ENCODE measurements at places on chromosomes 6 and 20.
A peak's percentile ranks its signal among the peaks of the same experiment; 100 is the strongest.

- no peak for DNase-seq
Measured at GRCh38 chr6:94300424-94301144, 881.2 kb upstream of the EPHA7 start.

- peak; percentile 86 for DNase-seq
Measured at GRCh38 chr20:40991181-40991889, 37.3 kb upstream of the TOP1 start.

GRCh38 chr6:47678739-47679138 is 19.6 kb upstream of the ADGRF4 start:
- no peak for DNase-seq

DNA sequence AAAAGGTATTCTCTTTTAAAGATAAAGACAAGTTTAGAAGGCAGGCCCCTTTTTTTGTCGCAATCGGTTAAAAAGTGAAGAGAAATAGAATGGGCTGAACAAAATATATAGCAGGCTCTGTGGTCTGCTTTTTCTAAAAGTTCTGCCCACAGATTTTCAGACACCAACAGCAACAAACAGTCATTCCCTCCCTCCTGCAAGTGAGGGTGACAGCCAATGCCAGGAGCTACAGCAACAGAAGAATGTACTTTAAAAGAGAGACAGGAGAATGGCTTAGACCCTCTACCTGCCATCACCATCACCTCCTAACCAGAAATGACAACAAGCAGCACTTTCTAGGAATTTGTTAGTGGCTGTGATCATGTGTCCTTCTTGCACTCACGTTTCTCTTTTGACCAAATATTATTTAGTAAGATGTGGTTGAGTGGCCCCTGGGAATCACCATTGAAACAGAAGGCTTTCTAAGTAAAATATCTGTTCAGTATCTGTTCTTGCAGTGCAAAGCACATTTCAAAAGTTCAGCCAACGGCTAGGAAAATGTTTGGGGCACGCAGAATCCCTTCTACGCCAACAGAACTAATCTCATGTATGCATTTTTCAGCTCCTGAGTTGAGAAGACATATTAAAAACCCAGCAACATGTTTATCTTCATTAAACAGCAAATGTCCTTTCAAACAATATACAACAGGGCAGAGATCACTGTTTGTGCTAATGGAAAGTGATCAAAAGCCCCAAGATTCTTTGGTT is 248.5 kb downstream of the ATXN1 start:
- no peak for DNase-seq

DNA sequence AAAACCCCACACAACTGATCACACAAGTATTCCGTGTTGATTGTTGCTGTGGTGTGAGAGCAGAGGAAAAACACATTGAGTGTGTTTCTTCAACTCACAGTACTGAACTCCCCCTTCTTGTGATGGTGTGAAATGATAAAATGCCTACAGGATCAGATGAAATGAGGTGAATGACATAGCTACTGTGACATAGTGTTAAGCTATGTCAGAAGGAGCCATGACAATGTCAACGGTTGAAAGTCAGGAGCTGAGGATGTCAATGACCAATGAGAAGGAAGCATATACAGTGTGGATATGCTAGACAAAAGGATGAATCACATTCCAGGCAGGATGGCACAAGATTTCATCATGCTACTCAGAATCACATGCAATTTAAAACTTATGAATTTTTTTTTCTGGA is 38.8 kb downstream of the WASF1 start:
- no peak for DNase-seq

DNA sequence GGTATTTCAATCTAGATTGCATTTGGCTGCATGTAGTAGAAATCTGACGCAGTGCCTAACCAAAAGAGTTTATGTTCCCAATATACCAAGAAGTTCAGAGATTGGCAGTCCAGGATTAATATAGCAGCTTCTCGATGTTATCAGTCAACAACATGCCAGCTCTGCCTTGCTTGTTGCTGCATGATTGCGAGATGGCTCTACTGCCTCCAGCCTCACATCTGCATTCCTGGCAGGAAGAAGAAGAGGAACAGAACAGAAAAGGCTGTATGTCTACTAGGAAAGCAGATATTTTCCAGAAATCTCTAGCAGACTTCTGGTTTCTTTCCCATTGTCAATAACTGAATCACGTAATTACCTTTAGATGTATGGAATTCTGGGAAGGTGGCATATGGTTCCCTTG is 60.8 kb downstream of the SLC35D3 start:
- no peak for DNase-seq

GRCh38 chr6:17908831-17909230 is 78.6 kb downstream of the KIF13A start:
- no peak for DNase-seq

GRCh38 chr6:162856885-162857284 is 129.1 kb downstream of the PACRG start:
- DNase-seq, result peak; percentile 99

- no peak for DNase-seq
Measured at GRCh38 chr6:15588971-15589634, 73.7 kb downstream of the DTNBP1 start.

GRCh38 chr6:130140084-130140483 is 82.7 kb downstream of the SAMD3 start:
- DNase-seq, result no peak
